ENCODE measurements at places on chromosomes 16 and 17. TPM values are rescaled to one million over a fixed set of nuclear protein-coding genes. Genes with fewer than 3 reads are reported as not detected.
A peak's percentile ranks its signal among the peaks of the same experiment; 100 is the strongest.

DNA sequence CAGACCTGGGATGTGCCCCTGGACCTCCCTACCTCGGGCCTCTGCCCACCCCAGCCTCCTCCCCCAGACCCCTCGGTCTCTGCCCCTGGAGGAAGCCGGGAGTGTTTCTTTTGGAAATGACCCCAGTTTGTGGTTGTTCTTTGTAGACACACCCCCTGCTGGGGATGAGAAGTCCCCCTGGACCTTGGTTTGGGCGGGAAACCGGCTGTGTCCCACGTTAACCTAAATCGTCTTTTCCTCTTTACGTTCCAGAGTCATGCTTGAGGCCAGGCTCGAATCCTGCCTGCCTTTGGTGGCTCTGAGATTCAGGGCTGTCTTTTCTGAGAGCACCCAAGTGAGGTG lies 116.6 kb downstream of the METRNL start:
- DNase-seq: no peak

DNA sequence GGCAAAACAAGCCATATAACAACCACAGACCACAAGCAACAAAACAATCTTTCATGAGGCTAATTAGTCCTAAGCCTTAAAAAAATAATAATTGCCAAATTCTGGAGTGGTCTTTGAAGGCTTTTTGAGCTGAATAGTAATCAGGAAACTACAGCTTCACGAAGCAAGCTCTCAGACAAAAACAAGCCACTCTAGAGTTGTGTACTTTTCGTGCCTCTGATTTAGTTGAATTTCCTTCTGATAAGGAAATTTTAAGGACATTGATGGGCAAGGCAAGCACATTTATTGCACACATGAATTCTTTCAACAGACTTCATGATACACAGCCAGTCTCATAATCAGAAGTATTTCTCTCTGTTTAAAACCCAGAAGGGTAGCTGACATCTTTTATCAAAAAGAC lies 130.8 kb upstream of the IRX3 start:
- no peak for DNase-seq

- DNase-seq: no peak
Observed at GRCh38 chr16:70159355-70160348, 13.9 kb upstream of the CLEC18C start.

DNA sequence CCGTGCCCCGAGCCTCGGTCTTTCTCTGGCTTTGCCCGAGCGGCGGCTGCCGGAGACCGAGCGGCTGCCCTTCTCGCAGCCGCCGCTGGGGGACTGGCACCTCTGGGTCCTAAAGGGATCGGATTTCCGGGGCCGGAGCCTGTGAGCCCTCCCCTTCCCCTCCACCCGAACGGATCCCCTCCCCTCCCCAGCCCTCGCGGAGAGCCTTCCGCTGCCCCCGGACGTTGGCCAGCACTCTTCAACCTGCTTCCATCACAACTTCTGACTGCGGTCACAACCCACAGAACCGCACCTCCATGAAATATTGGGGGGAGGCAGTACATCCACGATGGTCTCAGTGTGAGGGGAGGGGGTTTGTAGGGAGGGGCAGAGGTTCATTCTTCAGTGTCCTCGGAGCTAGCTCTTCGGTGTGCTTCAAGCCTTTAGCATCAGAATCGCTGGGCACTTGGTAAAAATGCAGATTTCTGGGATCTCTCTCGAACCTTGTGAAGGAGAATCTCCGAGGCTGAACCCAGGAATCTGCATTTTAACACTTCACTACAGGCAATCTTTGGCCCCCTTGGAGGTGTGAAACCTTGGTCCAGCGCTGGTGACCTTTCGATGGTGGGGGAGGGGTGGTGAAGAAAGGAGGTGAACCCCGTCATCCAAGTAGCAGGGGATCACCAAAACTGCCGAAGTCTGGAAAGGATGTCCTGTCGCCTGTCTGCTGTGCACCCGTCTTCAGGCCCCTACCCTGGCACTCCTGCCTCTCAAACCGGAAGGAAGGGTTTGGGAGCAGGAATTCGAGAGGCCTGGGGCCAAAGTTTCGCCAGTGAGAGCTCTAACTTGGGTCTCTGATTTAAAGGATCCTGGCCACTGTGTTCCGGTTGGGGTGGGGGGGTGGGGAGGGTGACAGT lies 812 bp upstream of the PPP1R9B start:
- DNase-seq: peak; percentile 84

CCL8 gene
- total RNA-seq: not detected

- DNase-seq: no peak
Observed at GRCh38 chr17:10471858-10472257, 2.5 kb upstream of the MYH4 start.

All from CD4-positive, alpha-beta memory T cell (primary cell).